GM12892 (cell line): ENCODE measurements at places on chromosomes 3 and 15.

GRCh38 chr3:12181806-12182205 lies 23.1 kb upstream of the TIMP4 start:
- DNase-seq, result no peak

DNA sequence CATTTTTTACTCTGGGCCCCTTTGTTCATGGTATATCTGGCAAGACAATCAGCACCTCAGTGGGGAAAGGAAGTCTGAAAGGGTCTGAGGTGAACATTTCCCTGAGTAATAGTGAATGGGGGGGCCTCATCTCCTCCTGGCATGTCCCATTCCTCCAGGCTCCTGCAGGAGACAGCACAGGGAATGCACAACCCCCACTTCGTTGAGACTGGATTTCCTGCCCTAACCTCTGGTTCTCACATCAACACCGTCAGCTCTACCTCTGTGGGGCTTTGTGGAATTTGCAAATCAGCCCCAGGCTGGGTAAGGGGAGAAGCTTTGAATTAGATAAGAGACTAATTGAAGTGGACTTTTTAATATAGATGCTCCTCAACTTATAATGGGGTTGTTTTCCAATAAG lies 168.3 kb upstream of the TRIM42 start:
- no peak for DNase-seq

- no peak for DNase-seq
Measured at GRCh38 chr15:74896316-74896715, 6.5 kb downstream of the MPI start.

- no peak for DNase-seq
Measured at GRCh38 chr3:57729334-57730045, 26.6 kb upstream of the SLMAP start.

DNA sequence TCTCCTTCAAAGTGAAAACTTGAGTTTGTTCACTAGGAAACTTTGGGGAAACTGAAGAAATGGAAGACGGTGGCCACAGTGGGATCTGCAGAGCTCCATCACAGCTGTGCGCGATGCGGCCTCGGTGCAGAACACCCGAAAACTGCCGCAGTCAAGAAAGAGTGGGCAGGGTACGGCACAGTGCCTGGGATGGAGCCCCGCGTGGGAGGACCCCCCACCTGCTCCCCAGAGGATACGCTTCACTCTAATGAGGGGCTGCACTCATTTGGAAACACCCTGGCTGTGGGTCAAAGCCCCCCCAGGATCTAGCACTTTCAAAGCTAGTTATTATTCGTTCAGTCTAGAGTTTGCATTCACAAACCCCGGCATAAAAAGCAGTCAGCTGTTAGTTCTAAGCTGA lies 9.5 kb downstream of the ADAMTS17 start:
- DNase-seq, result no peak
